SK-N-SH (cell line): ENCODE measurements at places on chromosomes 3 and 15. TPM values are rescaled to one million over a fixed set of nuclear protein-coding genes. Genes with fewer than 3 reads are reported as not detected.

DNA sequence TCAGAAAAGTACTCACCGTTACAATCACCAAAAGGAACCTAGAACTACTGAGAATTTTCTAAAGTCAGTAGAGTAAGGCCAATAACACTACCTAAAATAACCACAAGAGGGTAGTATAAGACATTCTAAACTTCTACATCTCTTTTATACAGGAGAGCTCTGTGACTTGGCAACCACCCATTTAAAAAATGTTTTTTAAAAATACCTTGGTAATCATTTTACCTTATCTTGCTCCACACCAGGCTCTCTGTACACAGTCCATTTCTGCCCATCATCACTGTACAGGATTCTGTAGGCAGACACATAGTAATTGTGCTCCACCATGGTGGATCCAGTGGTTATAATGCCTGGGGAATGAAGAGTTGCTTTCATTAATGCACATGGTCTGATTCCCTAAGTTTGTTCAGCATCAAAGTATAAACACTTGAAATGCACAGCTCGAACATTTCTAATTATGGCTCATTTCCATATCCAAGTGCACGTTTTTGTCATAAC is 54.5 kb downstream of the ST3GAL6 start:
- peak; percentile 39 for DNase-seq

VGLL3 gene
- polyA plus RNA-seq, result not detected in 2 replicates

SI gene
- polyA plus RNA-seq, result not detected in 2 replicates

FOXB1 gene
- not detected in 2 replicates for polyA plus RNA-seq

GRCh38 chr3:194450341-194450740 is 36.5 kb downstream of the ATP13A3 start:
- no peak for DNase-seq
